ENCODE measurements at places on chromosomes 7 and 10.

DNA sequence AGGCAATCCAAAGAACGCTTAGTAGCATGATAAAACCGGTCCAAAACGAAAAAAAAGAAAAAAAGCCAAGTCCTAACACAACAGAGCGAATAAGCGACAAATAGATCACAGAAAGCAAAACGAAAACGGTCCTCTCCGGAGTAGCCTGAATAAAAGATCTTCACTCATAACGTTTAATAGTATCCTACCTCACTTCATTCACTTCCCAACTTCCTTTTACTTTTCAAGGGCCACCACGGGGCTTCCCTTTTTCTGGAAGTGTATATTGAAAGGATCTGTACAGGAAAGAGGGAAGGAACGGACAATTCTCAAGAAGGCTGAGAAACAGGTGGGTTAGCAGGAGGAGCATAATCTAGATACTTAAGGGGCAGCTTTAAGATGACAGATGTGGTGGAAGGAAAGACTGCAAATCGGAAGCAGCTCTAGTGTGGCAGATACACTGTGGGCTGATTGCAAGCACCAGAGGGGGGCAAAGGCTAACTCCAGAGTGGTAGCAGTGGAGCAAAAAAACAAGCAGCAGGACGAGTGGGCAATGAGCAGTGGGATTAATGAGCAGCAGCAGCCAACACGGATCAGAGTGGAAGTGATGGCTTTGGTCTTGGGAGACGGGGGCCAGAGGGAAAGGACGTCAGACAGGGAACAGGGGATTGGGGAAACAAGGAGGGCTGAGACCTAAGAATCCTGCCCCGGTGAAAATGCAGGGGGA, 866 bp downstream of the CNOT4 start:
- no peak for DNase-seq

GRCh38 chr10:5645375-5645774, 21.0 kb downstream of the ASB13 start:
- no peak for DNase-seq

- no peak for DNase-seq
These were observed 90.9 kb upstream of the NOBOX start for GRCh38 chr7:144494355-144494754.

GRCh38 chr7:111329367-111330234, 232.7 kb downstream of the IMMP2L start:
- DNase-seq, result no peak

GRCh38 chr10:110005719-110006118, 2.1 kb upstream of the ADD3 start:
- no peak for DNase-seq

DNA sequence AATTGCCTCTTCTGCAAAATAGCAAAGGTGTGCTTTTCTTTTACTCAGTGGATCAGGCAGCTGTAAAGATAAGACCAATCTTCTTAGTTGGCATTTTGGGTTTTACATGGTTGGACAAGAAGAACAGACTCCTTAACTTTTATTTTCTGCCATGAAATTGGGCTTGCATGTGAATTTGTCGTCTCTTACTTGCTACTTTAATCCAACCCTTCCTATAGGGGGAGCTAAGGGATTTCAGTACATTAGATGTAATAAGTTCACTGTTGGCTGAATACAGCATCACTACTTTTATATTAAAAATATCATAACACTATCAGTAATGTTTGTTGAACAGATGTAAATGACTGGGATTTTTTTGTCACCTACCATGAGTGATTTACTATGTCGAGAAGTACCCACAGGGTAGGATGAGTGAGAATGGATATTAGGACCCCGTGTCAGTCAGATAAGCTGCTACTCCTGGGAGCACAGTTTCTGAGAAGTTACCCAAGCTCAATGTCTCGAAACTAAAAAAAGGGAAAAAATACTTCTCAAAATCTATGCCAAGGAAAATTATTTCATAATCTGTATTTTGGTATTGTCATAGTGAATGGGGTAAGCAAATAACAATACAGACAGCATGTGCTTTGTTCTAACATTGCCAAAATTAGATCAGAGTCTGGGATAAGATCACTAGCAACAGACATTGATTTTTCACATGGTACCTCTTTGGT, 127.4 kb upstream of the AGR3 start:
- no peak for DNase-seq

DNA sequence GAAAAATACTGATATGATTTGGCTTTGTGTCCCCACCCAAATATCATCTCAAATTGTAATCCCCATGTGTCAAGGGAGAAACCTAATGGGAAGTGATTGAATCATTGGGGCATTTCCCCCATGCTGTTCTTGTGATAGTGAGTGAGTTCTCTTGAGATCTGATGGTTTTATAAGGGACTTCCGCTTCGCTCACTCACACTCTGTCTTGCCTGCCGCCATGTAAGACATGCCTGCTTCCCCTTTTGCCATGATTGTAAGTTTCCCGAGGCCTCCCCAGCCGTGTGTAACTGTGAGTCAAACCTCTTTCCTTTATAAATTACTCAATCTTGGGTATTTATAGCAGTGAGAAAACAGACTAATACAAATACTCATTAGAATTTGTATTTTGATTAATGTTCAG, 5.1 kb upstream of the MRPS17 start:
- no peak for DNase-seq

All from stimulated activated CD8-positive, alpha-beta memory T cell treated with anti-CD3 and anti-CD28 coated beads, Interleukin-12 subunit alpha, Interleukin-12 subunit beta, amount 100 ng/mL, for 4 hours (primary cell).